ENCODE measurements at places on chromosomes 2 and 18.
A peak's percentile ranks its signal among the peaks of the same experiment; 100 is the strongest.

DNA sequence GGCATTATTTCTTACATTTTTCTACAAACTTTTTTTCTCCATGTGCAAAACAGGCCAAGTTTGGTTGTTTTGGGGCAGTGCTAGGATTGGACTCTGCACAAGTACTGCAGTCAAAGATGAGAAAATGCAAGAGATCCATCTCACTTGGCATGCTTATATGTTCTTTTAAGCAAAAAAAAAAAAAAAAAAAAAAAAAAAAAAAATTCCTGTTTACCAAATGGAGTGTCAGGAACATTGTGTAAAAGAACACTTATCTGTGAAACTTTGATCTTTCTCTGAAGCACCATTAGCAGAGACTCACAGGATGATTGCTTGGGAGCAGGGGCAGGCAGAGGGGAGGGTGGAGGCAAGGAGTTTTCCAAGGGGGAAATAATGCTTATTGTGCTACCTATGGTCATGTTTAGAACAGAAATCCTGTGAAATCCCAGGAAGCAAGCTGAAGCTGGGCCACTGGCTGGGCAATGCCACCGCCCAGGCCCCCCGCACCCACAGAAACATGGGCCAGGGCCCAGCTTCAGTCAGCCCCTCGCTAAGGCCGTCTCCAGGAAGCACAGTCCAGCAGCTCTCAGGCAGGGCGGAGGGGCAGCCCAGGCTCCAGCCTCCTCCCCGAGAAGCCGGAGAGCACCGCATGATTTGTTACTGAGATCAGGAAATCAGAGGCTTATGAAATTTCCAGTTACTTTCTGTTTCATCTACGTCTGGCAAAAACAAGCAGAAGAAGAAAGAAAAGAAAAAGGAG is 229.4 kb downstream of the ZNF516 start:
- peaks cover 24% of the 10 kb centered on the region for H3K4me1 ChIP-seq
- H3K36me3 ChIP-seq: no peaks in the 10 kb centered on the region
- H3K27me3 ChIP-seq: no peaks in the 10 kb centered on the region
- H3K27ac ChIP-seq: no peak overlapping the region
- peak; percentile 69 for DNase-seq

- no peaks in the 10 kb centered on the region for H3K36me3 ChIP-seq
- peak overlapping the region; percentile 20 for H3K27ac ChIP-seq
- H3K4me1 ChIP-seq: peaks cover 47% of the 10 kb centered on the region
- no peaks in the 10 kb centered on the region for H3K27me3 ChIP-seq
- DNase-seq: no peak
These were observed 241.3 kb downstream of the PRKCE start for GRCh38 chr2:45892757-45893156.

- no peaks in the 10 kb centered on the region for H3K4me1 ChIP-seq
- H3K27me3 ChIP-seq: no peaks in the 10 kb centered on the region
- no peak overlapping the region for H3K4me3 ChIP-seq
- peaks cover 11% of the 10 kb centered on the region for H3K36me3 ChIP-seq
These were observed 50.5 kb downstream of the SNED1 start for GRCh38 chr2:241048949-241049343.

GRCh38 chr2:17858064-17858463 is 20.4 kb upstream of the KCNS3 start:
- peaks cover 7% of the 10 kb centered on the region for H3K27me3 ChIP-seq
- no peak overlapping the region for H3K4me3 ChIP-seq
- no peak for DNase-seq
- no peaks in the 10 kb centered on the region for H3K36me3 ChIP-seq

GRCh38 chr18:48875942-48876511 is 74.7 kb downstream of the SMAD7 start:
- DNase-seq: no peak
- H3K27me3 ChIP-seq: peaks cover 1% of the 10 kb centered on the region
- no peaks in the 10 kb centered on the region for H3K4me1 ChIP-seq
- H3K27ac ChIP-seq: no peak overlapping the region

GRCh38 chr2:235218486-235218907 is 266.7 kb downstream of the SH3BP4 start:
- H3K4me1 ChIP-seq: no peaks in the 10 kb centered on the region
- H3K36me3 ChIP-seq: no peaks in the 10 kb centered on the region
- peaks cover 49% of the 10 kb centered on the region for H3K27me3 ChIP-seq
- H3K4me3 ChIP-seq: no peak overlapping the region

- no peak for DNase-seq
- H3K4me3 ChIP-seq: no peak overlapping the region
- no peak overlapping the region for H3K27ac ChIP-seq
- H3K4me1 ChIP-seq: no peaks in the 10 kb centered on the region
- H3K27me3 ChIP-seq: no peaks in the 10 kb centered on the region
These were observed 154.5 kb downstream of the RTN4 start for GRCh38 chr2:54895730-54896129.

GRCh38 chr2:217371781-217372213 is 511.9 kb upstream of the TNP1 start:
- H3K27ac ChIP-seq: no peak overlapping the region
- H3K36me3 ChIP-seq: no peaks in the 10 kb centered on the region
- DNase-seq: no peak
- no peak overlapping the region for H3K4me3 ChIP-seq
- H3K27me3 ChIP-seq: no peaks in the 10 kb centered on the region
- peaks cover 6% of the 10 kb centered on the region for H3K4me1 ChIP-seq

DNA sequence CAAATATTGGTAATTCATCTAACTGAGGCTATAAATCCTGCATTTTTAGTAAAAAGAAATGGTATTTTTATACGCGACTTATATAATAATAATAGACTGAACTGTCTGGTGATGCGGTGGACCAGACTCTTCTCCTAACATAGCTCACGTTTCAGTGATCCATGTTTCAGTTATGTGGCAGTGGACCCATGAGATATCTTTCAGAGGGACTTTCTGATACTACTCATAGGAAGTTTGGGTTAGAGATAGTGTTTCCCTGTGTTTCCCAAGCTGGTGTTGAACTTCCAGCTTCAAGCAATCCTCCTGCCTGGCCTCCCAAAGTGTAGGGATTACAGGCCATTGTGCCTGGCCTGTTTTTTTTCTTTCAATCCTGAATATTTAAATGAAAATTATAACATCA is 59.2 kb downstream of the KCTD1 start:
- H3K27ac ChIP-seq: no peak overlapping the region
- no peak for DNase-seq
- no peaks in the 10 kb centered on the region for H3K36me3 ChIP-seq
- H3K4me3 ChIP-seq: no peak overlapping the region
- H3K27me3 ChIP-seq: no peaks in the 10 kb centered on the region

GRCh38 chr2:191666732-191667131 is 11.2 kb upstream of the NABP1 start:
- H3K4me1 ChIP-seq: no peaks in the 10 kb centered on the region
- no peaks in the 10 kb centered on the region for H3K27me3 ChIP-seq
- no peak overlapping the region for H3K27ac ChIP-seq
- H3K4me3 ChIP-seq: no peak overlapping the region
- no peaks in the 10 kb centered on the region for H3K36me3 ChIP-seq
- DNase-seq: peak; percentile 68

DNA sequence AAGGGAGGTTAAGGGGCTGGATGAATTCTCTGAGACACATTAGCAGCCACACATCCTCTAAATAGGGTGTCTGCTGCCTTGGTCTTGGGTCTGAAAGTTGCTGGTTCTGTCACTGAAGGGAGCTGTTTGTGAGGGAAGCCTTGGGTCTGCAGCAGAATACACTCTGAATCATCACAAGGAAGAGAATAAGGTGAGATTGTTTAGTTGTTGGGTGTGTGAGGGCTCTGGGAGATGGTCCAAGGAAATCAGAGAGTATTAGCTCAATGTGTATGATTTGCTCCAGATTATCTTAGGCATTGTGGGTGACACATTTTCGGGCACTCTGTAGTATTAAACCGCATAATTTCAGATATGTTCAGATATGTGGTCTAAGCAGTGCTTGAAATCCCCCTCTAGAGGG is 548.5 kb downstream of the SLC4A3 start:
- H3K27me3 ChIP-seq: no peaks in the 10 kb centered on the region
- no peaks in the 10 kb centered on the region for H3K36me3 ChIP-seq
- DNase-seq: no peak
- H3K4me1 ChIP-seq: no peaks in the 10 kb centered on the region

GRCh38 chr2:171515672-171516298 is 6.5 kb upstream of the CYBRD1 start:
- H3K4me1 ChIP-seq: peaks cover 20% of the 10 kb centered on the region
- H3K27me3 ChIP-seq: no peaks in the 10 kb centered on the region
- no peak overlapping the region for H3K4me3 ChIP-seq
- no peak for DNase-seq
- H3K36me3 ChIP-seq: no peaks in the 10 kb centered on the region

- H3K4me1 ChIP-seq: no peaks in the 10 kb centered on the region
- no peak overlapping the region for H3K4me3 ChIP-seq
- no peak overlapping the region for H3K27ac ChIP-seq
- DNase-seq: no peak
- no peaks in the 10 kb centered on the region for H3K36me3 ChIP-seq
- no peaks in the 10 kb centered on the region for H3K27me3 ChIP-seq
These were observed 21.9 kb upstream of the CCDC141 start for GRCh38 chr2:179071810-179072355.

DNA sequence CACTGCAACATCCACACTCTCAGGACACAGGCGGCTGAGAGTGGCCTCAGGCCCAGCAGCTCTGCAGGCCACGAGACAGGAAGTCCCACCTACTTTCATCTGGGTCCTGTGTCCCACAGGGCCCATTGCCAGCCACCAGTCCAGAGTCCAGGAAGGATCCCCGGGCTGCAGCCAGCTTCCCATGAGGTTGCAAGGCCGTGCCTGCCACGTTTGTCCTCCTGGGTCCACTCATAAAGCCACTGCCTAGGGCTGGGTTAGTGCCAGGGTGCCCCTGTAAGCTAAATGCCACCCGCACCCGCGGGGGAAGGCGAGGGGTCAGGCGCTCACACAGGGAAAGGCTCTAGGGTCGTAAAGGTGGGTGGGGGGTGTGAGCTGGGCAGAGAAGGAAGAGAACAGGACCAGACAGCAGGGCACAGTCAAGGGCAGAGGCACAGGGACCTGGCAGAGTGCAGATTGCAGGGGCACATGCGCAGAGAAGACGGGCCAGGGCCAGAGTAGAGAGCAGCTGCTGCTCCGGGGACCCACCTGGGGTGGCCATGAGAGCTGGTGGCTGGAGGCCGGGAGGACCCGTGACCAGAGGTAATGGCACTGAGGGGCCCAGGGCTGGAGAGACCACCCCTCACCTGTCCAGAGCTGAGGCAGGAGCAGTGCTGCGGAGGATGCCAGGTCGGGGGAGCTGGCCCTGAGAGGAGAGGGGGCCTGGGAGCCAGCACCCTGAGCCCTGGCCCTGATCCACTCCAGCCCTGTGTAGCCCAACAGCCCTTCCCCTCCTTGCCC is 8.0 kb downstream of the AGXT start:
- no peaks in the 10 kb centered on the region for H3K36me3 ChIP-seq
- no peak overlapping the region for H3K4me3 ChIP-seq
- H3K4me1 ChIP-seq: no peaks in the 10 kb centered on the region
- no peak overlapping the region for H3K27ac ChIP-seq
- H3K27me3 ChIP-seq: no peaks in the 10 kb centered on the region

DNA sequence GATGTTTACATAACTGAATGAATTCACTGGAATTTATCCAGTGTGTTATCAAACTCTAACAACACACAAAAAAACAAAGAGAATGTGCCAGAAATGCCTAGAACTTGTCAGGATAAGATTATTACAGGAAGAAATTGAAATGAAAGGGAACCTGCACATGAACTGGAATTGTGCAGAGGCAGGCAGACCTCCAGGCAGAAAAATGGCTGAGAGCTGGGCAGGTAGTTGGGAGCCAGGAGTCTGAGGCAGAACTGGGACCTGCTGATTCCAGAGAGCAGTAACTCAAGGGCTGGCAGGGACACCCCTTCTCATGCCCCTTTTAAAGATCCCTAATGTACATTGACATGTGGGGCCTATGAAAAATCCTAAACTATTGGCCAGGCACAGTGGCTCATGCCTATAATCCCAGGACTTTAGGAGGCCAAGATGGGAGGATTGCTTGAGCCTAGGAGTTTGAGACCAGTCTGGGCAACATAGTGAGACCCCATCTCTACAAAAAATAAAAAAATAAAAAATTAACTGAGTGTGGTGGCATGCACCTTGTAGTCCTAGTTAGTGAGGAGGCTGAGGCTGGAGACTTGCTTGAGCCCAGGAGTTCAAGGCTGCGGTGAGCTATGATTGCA is 674 bp upstream of the SP110 start:
- peak overlapping the region; percentile 64 for H3K27ac ChIP-seq
- H3K4me1 ChIP-seq: peaks cover 15% of the 10 kb centered on the region
- no peaks in the 10 kb centered on the region for H3K27me3 ChIP-seq
- no peaks in the 10 kb centered on the region for H3K36me3 ChIP-seq

GRCh38 chr18:31438402-31438801 is 9.1 kb upstream of the DSG3 start:
- no peak overlapping the region for H3K27ac ChIP-seq
- H3K36me3 ChIP-seq: no peaks in the 10 kb centered on the region
- DNase-seq: no peak
- H3K4me1 ChIP-seq: no peaks in the 10 kb centered on the region
- no peaks in the 10 kb centered on the region for H3K27me3 ChIP-seq
- H3K4me3 ChIP-seq: no peak overlapping the region

DNA sequence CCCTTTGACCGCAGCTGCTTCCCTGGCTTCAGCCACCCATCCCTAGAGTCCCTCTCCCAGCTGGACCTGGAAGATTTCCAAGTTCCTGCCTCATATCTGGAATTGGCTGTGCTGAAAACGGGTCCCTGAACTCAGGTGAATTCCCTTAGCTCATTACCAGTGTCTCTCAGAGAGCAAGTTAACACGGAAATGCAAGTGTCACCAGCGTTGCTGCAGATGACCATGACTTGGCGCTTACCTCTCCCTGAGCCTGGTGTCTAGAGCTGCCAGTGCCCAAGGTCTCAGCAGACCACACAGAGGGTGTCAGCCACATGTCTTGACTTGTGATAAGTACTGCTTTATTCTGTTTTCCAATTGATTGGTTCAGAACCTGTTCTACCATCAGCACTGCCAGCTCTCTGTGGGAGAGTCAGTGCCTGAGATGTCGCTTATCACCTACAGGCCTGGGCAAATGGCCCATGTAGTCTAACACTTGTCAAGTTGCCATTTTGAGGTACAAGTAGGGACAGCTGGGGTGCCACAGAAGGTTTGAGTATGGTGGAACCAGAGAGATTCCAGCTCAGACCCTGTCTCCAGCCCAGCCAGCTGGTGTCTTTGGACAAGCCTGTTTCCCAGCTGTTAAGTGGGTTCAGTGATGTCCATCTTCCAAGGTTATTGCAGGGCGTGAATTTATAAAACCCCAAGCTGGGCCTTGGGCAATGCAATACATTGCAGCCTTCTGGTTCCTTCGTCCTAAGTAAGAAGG is 48.7 kb downstream of the LYPD1 start:
- H3K27ac ChIP-seq: no peak overlapping the region
- no peaks in the 10 kb centered on the region for H3K27me3 ChIP-seq
- peaks cover 11% of the 10 kb centered on the region for H3K4me1 ChIP-seq
- no peak for DNase-seq
- H3K36me3 ChIP-seq: no peaks in the 10 kb centered on the region

Measured in common myeloid progenitor, CD34-positive (primary cell).